Activated T-helper 1 cell treated with anti-CD3 and anti-CD28 coated beads, Interleukin-2, amount 50 U/mL, for 16 hours (primary cell): ENCODE measurements at places on chromosomes 6 and 20.
A peak's percentile ranks its signal among the peaks of the same experiment; 100 is the strongest.

GRCh38 chr20:47300071-47300470 is 56.4 kb downstream of the ZMYND8 start:
- DNase-seq = no peak

GRCh38 chr6:42337985-42338743 is 113.6 kb downstream of the TRERF1 start:
- no peak for DNase-seq

DNA sequence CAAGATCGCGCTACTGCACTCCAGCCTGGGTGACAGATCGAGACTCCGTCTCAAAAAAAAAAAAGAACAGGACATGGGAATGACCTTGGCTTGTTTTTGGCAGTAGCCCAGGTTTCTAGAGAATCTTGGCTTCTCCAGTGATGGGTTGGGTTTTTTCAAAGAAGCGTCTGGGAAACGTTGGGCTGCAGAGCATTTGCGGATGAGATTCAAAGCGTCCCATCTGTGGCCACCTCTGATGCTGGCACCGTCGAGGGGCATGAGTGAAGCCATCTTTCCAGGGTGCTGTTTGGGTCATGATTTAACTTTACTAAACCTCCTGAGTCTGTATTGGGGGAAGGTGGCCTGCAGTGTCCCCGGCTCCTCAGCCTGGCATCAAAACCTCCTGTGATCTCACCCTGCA is 43.2 kb upstream of the SRF start:
- DNase-seq = no peak

- no peak for DNase-seq
These were observed 15.8 kb upstream of the STX16 start for GRCh38 chr20:58635279-58635665.

- no peak for DNase-seq
These were observed 123.8 kb downstream of the CDKAL1 start for GRCh38 chr6:20658053-20658452.

- DNase-seq = no peak
These were observed 53.3 kb downstream of the CNKSR3 start for GRCh38 chr6:154457046-154457713.

DNA sequence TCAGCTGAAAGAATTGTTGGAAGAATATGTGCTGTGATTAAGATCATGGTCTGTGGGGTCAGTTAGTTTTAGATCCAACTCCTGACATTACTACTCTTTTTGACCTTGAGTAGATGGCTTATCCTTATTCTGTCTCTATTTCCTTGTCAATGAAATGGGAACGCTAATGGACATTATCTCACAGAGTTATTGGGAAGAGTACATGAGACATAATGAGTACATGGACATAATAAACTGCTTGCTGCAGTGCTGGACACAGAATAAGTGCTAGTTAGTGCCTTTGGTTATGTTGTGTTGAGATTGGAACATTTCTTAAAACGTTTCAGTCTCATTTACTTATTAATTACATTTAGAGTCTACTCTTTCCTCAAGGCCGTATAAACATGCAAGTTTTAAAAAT is 42.6 kb downstream of the MAPK14 start:
- DNase-seq = no peak

GRCh38 chr6:47242483-47243386 is 67.0 kb downstream of the TNFRSF21 start:
- peak; percentile 19 for DNase-seq

GRCh38 chr6:40037271-40037670 is 103.0 kb upstream of the MOCS1 start:
- DNase-seq = no peak

DNA sequence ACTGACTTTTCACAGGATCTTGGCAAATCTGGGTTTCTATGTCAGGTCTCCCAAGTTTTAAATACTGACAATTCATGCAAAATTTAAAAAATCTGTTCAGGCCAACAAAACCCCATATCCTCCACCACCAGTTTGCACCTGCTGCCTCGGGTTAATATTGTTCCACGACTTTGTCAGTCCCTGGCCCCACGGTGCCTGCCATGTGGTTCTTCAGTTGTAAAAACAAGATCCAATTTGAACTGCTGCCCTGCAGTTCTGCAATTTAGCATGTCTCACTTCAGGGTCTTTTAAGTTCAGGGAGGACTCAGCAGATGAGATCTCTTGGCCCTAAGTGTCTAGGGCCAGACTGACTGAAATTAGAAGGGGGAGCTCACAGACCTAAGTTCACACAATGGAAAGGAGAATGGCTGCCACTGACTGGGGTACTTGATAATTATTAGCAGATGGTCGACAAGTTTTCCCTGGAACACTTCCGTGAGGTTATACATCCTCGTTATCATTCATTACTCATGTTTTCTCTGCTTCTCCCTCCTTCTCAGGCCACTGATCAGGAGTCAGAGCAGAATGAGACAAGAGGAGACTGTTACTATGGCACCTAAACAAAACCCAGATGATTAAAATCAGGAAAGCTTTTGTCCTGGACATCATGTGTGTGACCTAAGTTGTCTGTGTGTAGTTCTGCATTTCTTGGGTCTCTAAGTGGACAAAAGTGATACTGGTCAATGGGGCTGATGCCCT is 223.6 kb downstream of the KIF16B start:
- no peak for DNase-seq

DNA sequence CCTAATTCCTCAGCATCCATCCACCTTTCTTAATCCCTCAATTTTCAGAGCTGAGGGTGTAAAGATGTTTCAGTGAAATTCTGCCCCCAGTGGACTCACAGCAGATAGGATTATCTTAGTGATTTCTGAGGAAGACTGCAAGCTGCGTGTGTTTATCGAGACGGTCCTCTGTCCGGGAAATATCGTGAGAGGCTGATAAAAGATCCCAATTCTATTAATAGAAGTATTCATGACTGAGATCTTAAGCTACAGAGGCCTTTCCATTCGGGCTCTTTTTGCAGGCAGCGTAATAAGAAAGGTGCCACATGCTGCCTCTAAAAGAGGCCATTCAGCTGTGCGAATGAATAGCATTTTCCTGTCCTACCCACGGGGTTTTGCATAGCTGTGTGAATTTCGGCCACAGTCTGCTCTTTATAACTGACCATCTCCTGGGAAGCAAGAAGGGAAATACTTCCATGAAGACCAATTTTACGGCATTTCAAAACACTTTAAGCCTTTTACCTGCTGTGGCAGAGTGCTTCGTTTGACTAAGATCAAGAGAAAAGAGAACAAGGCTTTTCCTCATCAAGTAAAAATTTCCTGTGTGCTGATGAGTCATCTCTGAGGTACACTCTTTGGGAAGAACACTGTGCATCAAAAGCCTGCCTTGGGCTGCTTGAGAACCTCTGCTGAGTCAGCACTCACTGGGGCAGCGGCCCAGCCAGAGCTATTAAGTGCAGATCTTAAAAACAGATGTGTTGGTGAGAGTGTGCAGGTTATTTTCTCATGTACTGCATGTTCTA is 208.8 kb downstream of the ARHGAP18 start:
- DNase-seq = no peak

DNA sequence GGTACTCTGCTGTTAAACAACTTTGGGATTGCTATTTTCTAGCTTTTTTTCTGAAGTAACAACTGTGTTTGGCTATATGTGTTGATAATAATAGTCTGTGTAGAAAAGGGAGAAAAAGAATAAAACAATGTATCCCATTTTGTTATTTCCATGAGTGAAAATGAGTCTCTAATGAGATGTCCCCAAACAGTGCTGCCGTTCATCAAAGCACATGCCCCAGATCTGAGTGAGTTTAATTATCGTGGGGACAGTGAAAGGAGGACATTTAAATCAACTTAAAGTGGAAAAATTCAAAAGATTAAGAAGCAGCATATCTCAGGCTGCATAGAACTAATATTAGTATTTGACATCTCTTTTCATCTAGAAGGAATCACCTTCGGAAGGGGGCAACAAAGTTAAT is 59.6 kb downstream of the NCOA7 start:
- no peak for DNase-seq

DNA sequence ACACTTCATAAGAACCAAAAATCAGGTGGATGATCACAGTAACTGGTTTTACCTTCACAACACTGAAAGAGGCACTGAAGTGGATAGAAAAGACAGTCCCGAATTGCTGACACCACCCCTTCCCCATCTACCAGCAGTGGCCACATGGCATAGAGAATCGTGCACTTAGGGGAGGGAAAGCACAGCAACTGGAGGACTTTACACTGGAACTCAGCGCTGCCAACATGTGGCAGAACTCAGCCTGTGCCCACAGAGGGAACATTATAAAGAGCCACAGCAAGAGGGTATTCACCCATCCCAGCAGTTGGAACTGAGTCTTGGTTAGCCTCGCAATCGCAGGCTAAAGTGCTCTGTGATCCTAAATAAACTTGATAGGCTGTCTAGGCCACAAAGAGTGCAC is 6.5 kb upstream of the KIAA1586 start:
- no peak for DNase-seq

GRCh38 chr6:106514583-106514885 is 114.8 kb downstream of the RTN4IP1 start:
- DNase-seq = no peak

DNA sequence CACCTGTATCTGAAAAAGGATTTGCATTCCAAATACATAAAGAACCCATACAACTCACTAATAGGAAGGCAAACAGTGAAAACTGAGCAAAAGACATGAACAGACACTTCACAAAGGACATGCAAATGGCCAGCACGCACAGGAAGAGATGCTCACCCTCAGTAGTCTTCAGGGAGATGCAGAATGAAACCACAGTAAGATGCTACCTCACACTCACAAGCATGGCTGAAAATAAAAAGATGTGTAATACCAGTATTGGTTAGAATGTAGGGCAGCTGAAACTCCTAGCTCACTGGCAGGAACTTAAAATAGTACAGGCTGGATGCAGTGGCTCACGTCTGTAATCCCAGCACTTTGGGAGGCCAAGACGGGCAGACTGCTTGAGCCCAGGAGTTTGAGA is 64.6 kb downstream of the SNX5 start:
- DNase-seq = no peak

GRCh38 chr6:16832043-16832567 is 70.8 kb upstream of the ATXN1 start:
- no peak for DNase-seq

GRCh38 chr6:170268216-170269129 is 22.4 kb downstream of the DLL1 start:
- no peak for DNase-seq

DNA sequence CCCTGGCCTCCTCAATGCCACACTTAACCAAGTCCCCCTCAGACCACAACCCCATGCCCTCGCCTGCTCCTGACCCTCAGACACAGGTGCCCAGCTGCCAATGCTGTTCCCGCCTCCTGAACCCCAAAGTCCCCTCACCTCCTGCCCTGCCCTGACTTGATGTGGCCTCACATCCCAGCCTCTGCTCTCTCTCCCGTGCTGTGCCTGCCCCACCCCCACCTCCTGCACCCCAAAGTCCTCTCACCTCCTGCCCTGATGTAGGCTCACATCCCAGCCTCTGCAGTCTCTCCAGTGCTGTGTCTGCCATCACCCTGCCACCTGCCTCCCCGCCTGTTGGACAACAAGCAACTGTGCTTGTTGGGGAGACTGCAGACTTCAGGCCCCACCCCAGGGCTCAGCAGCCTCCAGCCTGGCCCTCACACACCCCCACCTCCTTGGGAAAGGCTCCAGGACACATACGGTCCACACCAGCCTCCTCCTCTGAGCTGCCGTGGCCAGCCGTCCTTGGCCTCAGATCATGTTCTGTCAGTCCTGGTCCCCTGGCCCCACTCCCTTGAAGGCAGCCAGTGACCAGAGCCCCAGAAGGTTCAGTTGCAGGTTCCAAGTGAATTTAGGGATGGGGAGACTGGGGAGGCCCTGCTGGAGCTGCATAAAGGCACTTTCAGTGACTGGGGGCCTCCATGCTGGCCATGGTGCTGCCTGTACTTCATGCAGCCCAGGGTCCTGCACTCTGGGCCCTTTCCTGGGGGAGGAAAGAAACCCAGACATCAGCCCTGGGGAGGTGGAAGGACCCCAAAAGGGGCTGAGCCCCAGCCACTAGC is 28.4 kb downstream of the YTHDF1 start:
- no peak for DNase-seq

- DNase-seq = no peak
These were observed 70.8 kb upstream of the SRSF6 start for GRCh38 chr20:43386878-43387277.

- no peak for DNase-seq
These were observed 144.8 kb upstream of the LAMA2 start for GRCh38 chr6:128738112-128738511.

- no peak for DNase-seq
These were observed 14.2 kb downstream of the EPM2A start for GRCh38 chr6:145721144-145721543.

- DNase-seq = no peak
These were observed 653 bp downstream of the ZNF335 start for GRCh38 chr20:45971425-45971674.

DNA sequence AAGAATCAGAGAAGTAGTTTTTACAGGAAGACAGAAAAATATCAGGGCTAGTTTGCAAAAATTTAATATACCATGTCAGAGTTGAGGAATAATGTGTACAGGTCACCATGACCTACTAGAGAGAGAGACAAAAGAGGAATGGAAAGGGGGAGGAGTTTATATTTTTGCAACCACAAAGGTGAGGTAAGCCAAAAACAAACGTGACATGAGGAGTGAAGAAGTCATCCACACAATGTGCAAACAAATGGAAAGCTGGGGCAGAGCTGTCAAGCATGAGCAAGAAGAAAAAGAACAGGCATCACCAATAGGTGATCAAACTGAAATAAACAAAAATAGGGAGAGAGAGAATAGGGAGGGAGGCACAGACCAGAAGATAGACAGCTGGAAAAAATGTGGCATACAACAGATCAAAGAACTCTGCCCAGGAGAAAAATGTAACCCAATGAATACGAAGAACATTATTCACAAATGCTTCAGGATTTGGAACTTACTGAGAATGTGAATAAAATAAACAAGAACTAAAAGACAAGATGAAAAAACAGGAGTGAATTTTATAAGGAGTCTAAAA is 15.5 kb downstream of the RARS2 start:
- no peak for DNase-seq

DNA sequence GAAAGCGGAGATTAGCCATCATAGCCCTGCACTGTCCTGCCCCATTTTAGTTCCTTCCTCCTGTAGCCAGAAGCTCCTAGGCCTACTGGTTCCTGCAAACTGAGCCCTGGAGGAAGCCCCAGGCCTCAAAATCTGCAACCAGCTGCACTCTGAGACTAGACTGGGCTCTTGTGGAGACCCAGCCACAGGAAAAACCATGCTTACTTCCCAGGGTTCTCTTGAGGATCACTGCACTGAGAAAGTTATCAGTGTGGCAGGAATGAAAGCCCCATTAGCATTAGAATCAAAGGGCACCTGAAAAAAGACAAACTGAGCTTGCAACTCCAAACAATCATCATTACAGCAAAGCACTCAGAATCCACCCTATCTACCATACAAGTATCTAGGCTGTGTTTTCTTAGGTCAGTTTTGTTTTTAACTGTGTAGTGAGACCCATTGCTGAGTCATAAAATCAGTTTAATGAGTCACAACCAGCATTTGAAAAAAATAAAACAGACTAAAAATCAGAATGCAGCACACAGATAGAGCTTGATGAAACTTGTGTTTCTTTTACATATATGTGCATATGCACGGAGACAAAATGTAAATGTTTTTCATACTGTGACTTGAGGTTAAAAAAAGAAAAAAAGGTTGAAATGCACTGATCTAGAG is 91.0 kb downstream of the UNC5CL start:
- no peak for DNase-seq

- no peak for DNase-seq
These were observed 9.6 kb downstream of the IGF2R start for GRCh38 chr6:159978291-159979135.

- no peak for DNase-seq
These were observed 229.6 kb upstream of the ZNF217 start for GRCh38 chr20:53823121-53823764.
